ENCODE measurements at places on chromosomes 11 and 22.

- no peak overlapping the region for H3K27ac ChIP-seq
- no peaks in the 10 kb centered on the region for H3K36me3 ChIP-seq
- no peak for DNase-seq
- no peak overlapping the region for H3K4me3 ChIP-seq
- H3K27me3 ChIP-seq, result no peaks in the 10 kb centered on the region
These were observed 23.4 kb upstream of the CELSR1 start for GRCh38 chr22:46560696-46561295.

GRCh38 chr11:11640996-11641395 lies 19.2 kb upstream of the GALNT18 start:
- no peaks in the 10 kb centered on the region for H3K36me3 ChIP-seq
- H3K27me3 ChIP-seq, result peaks cover 4% of the 10 kb centered on the region
- no peak overlapping the region for H3K27ac ChIP-seq
- H3K4me1 ChIP-seq, result no peaks in the 10 kb centered on the region
- H3K4me3 ChIP-seq, result no peak overlapping the region
- DNase-seq, result no peak

GRCh38 chr22:38461414-38462081 lies 6.3 kb upstream of the KDELR3 start:
- peak; percentile 97 for DNase-seq
- no peaks in the 10 kb centered on the region for H3K27me3 ChIP-seq
- H3K27ac ChIP-seq, result peak overlapping the region; percentile 74
- H3K4me1 ChIP-seq, result peaks cover 41% of the 10 kb centered on the region
- no peaks in the 10 kb centered on the region for H3K36me3 ChIP-seq

GRCh38 chr11:5240056-5240455 lies 5.8 kb upstream of the HBD start:
- H3K27me3 ChIP-seq, result no peaks in the 10 kb centered on the region
- no peak overlapping the region for H3K4me3 ChIP-seq
- no peaks in the 10 kb centered on the region for H3K36me3 ChIP-seq
- H3K27ac ChIP-seq, result no peak overlapping the region
- no peak for DNase-seq

DNA sequence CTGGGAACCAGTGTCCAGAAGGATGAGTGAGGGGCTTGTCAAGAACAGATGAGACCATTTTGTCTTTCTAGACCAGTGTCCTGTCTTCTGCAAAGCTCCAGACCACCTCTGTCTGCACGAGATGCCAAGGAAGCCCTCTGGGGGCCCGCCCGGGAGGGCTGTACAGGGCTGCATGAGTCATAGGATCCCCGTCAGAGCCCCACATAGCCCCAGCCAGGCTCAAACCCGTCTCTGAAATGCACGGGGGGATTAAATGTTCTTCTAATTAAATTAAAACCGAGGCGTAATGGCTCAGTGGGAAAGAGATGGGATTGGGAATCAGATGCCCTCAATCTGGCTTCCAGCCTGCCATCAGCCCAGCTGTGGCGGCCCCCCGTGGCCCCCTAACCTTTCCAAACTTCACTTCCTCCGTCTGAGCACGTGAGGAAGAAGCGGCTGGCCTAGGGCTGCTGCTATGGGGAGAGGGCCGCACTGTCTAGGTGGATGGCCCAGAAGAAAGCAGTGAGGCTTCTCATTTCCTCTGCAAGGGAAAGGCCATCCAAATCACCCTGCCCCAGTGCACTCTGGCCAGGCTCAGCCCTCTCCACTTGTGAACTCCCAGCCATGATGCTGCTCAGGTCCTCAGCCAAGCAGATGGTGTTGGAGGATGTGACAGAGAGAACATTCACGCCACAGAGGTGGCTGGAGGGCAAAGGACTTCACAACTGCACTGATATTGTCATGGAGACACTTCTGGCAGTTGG lies 32.8 kb downstream of the KCNQ1OT1 start:
- H3K4me1 ChIP-seq, result peaks cover 10% of the 10 kb centered on the region
- H3K36me3 ChIP-seq, result no peaks in the 10 kb centered on the region
- no peaks in the 10 kb centered on the region for H3K27me3 ChIP-seq
- no peak overlapping the region for H3K27ac ChIP-seq

DNA sequence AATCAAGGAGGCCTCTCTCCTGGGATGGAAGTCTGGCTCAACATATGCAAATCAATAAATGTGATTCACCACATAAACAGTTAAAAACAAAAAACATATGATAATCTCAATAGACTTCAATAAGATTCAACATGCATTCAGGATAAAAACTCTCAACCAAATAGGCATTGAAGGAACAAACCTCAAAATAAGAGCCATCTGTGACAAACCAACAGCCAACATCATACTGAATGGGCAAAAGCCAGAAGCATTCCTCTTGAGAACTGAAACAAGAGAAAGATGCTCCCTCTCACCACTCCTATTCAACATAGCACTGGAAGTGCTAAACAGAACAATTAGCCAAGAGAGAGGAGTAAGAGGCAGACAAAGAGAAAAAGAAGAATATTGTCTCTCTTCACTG lies 54.0 kb upstream of the SEZ6L start:
- no peak for DNase-seq
- no peak overlapping the region for H3K27ac ChIP-seq
- H3K4me3 ChIP-seq, result no peak overlapping the region
- no peaks in the 10 kb centered on the region for H3K27me3 ChIP-seq
- H3K36me3 ChIP-seq, result no peaks in the 10 kb centered on the region

DNA sequence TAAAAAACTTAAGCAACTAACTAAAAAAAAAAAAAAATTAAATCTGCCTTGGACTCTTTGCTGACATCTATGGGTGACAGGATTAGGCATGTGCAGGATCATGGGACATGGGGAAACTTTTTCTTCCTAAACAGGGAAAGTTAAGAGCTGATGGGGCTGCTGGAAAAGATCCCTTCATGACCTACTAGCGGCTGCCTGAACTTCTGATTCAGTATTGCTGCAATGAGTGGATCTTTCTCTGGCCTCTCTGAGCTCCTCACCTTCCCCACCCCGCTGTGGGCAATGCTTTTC lies 25.0 kb downstream of the OR5A2 start:
- H3K27me3 ChIP-seq, result no peaks in the 10 kb centered on the region
- no peak for DNase-seq
- no peaks in the 10 kb centered on the region for H3K4me1 ChIP-seq
- no peak overlapping the region for H3K4me3 ChIP-seq
- H3K27ac ChIP-seq, result no peak overlapping the region

GRCh38 chr11:66962247-66962646 lies 4.1 kb upstream of the PC start:
- no peak for DNase-seq
- no peak overlapping the region for H3K4me3 ChIP-seq
- H3K27ac ChIP-seq, result no peak overlapping the region
- H3K4me1 ChIP-seq, result peaks cover 7% of the 10 kb centered on the region

- H3K4me3 ChIP-seq, result no peak overlapping the region
- H3K4me1 ChIP-seq, result no peaks in the 10 kb centered on the region
- no peak overlapping the region for H3K27ac ChIP-seq
- no peaks in the 10 kb centered on the region for H3K36me3 ChIP-seq
These were observed 2193.4 kb upstream of the RAG2 start for GRCh38 chr11:38791346-38791961.

DNA sequence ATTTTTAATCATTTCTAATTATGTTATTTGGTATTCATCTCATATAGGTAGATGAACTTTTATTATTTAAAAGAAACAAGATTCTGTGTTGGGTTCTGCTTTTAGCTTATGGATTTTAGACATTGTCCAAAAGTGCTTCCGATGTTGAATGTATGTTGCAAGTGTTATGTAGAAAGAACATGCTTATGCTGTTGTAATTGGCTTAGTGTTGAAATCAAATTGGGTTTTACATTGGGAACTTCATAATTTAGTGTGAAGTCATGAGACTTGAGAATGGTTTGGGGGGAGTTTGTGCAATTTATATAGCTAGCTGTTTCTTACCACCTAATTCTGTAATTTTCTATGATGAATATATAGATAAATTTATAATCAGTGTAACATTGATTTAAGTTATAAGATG lies 3.6 kb downstream of the MTMR3 start:
- no peak overlapping the region for H3K4me3 ChIP-seq
- H3K36me3 ChIP-seq, result no peaks in the 10 kb centered on the region
- no peak for DNase-seq
- H3K27ac ChIP-seq, result no peak overlapping the region
- H3K4me1 ChIP-seq, result peaks cover 19% of the 10 kb centered on the region

Measured in cardiac muscle cell (in vitro differentiated cells and primary cell).